NCI-H1048 (cell line): ENCODE measurements at places on chromosomes 6 and 20.

GRCh38 chr6:121436960-121437850 lies 1.8 kb downstream of the GJA1 start:
- DNase-seq = no peak

DNA sequence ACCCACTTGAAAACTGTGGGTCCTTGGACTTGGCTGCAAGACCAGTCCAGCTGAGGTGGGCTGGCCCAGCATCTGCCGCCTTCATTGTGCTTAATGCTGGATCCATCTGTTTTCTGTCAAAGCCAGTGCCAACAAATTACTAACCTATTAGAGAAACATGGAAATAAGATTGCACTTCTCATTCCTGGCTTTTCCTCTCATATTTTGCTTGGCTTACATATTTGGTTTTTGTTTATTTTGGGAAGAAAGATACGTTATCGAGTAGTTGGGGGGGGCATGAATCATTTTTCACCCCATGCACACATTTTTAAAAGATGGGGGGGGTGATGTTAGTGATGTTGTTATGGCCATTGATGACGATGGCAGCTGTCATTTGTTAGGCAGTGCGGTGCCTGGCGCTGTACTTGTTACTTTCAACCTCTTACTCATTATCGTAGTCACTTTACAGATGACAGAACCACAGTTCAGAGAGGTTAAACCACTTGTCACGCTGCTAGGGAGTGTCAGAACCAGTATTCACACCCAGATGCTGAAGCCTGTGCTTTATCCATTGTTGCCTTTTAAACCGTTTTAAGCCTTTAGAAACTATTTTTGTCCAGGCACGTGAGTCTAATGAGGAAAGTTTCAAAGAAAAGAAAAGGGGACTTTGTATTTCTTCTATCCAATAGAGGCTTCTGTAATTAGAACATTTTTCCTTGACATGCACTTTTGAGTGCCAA lies 180.0 kb downstream of the TMEM242 start:
- DNase-seq = no peak

- DNase-seq = no peak
Measured at GRCh38 chr6:33029328-33030184, 20.2 kb upstream of the HLA-DOA start.

DNA sequence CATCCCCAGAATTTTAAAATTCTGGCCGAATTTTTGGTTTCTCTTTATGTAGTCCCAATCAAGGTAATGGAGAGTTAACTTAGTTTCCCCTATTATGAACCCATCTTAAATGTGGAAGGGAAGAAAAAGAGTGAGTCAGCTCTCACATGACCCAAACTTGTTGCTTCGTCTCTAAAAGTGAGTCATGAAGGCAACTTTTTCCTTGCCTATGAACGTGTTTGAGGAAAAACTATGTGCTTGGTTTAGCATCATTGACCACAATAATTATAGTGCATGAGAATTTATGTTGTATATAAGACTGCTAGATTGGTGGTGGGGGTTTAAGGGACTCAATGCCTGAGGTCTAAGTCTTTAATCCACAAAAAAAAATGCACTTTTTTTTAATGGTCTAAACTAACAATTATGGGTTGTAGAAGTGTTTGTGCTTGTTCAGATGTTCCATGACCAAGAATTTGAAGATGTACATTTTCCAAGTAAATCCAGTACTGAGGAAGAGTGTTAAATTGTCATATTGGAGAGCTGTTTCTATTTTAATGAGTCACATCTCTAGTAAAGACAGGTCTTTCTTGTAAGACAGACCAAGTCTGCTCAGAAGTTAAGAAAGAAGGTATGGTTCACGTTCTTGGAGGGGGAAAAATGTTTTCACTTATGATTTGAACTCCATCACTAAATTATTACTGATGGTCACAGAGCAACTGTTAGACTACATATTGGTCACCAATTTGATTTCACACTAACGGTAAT lies 409.9 kb upstream of the MARCKS start:
- DNase-seq = no peak

DNA sequence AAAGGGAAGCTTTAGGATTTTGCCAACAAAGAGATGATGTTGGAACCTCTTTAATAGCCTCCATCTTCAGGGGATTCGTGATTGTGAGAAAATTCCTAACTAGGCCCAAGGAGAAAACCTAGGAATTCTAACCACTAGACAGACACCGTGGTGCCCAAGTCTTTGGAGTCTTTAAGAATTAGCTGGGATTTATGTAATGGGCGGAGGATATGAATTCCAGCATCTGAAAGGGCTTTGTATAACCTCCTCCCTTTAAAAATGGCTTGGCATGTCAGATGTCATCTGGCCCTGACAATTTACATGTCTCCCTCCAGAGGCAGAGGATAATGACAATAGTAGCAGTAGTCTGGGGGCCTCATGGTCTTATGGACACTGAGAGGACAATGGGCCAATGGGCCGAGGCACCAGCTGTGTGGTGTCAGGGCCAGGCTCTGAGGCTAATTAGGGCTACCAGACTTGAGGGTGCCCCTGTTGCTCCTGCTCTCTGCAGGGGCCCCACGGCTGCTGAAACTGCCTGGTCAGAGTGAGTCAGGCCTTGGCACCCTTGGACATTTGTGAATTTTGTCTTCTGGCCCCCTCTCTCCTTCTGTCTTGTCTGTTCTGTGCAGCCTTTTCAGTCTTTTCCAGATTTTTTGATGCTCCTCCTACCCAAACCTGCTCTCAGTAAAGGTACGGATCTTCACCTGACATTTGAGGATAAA lies 113.9 kb downstream of the EDN1 start:
- no peak for DNase-seq

- no peak for DNase-seq
Measured at GRCh38 chr6:138719744-138720143, 53.8 kb upstream of the CCDC28A start.

- no peak for DNase-seq
Measured at GRCh38 chr6:69868252-69868804, 2.0 kb downstream of the COL19A1 start.

DNA sequence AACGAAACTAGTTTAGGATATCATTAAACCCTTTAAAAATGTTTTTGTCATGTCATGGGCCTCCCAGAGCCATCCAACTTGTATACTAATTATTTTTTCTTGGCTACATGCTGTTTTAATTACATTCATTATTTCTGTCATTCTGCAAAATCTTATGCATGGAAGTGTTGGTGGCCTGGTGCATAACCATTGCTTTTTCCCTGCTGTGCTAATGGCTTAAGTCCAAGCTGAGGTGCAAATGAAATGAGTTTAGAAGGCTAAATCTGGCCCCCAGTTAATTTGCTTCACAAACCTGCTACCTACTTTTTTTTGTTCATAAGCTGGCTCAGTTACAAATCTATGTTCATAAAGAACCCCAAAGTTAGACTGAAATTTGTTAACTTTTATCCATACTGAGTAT lies 1249.9 kb downstream of the EPHA7 start:
- DNase-seq = no peak

GRCh38 chr6:38056361-38056760 lies 236.8 kb downstream of the ZFAND3 start:
- DNase-seq = no peak

GRCh38 chr6:7033202-7033601 lies 74.6 kb upstream of the RREB1 start:
- DNase-seq = no peak

DNA sequence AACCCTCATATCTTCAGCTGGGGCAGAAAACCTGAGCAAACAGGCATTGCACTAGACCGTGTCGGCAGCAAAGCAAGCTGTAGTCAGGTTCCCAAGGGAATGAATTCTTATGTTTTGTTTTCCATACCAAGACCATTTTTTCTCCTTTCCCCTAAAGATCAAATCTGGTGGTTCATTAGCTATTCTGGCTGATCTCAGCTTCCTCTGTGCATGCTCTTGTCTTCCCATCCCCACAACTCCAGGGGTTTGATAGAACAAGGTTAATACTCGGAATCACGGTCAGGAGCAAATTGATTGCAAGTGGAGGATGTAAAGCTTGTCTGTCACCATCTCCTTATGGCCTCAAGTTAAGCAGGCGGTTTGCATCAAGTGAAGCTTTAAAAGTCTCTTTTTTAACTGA lies 778.8 kb downstream of the KIF16B start:
- no peak for DNase-seq

DNA sequence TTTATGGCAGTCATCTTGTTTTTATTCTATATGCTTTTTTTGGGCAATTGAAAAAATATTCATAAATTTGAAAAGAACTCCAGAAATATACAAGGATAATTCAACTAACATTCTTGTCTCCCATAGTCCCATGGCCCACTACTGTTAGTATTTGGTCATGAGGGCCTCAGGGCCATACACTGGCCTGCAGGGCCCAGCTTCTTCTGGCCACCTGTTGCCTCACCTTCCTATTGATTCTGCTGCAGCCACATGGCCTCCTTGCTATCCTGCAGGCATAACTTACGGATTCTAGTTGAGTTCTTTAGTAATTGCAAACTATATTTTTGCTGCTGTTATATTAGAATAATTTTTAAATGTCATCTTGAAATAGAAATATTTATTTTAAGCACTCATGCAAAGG lies 72.6 kb downstream of the SCAND1 start:
- no peak for DNase-seq

GRCh38 chr20:26276554-26277210 lies 580.0 kb upstream of the ZNF337 start:
- DNase-seq = no peak

DNA sequence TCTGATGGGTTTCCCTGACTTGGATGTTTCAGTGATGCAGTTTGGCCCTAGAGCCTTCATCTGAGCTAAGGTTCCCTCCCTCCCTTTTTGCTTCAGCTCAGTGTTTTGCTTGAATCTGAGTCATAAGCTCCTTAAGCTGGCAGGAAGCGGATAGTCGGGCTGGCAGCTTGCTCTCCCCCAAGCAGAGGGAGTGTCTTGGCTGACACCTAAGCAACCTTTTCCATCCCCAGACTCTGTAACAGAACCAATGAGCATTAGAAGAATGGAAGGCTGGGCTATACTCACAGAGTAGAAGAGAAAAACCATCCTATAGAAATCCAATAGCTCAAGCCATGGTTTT lies 98.3 kb downstream of the HAO1 start:
- no peak for DNase-seq

DNA sequence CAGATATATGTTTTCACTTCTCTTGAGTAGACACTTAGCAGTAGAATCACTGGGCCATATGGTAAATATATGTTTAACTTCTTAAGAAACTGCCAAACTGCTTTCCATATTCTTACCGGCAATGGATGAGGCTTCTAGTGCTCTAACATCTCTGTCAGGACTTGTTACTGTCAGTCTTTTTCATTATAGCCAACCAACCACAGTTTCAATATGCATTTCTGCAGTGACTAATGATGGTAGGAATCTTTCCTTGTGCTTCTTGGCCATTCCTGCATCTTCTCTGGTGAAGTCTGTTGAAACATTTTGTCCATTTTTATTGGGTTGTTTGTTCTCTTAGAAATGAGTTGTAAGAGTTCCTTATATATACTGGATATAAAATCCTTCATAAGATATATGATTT lies 66.0 kb upstream of the SYNDIG1 start:
- DNase-seq = no peak

DNA sequence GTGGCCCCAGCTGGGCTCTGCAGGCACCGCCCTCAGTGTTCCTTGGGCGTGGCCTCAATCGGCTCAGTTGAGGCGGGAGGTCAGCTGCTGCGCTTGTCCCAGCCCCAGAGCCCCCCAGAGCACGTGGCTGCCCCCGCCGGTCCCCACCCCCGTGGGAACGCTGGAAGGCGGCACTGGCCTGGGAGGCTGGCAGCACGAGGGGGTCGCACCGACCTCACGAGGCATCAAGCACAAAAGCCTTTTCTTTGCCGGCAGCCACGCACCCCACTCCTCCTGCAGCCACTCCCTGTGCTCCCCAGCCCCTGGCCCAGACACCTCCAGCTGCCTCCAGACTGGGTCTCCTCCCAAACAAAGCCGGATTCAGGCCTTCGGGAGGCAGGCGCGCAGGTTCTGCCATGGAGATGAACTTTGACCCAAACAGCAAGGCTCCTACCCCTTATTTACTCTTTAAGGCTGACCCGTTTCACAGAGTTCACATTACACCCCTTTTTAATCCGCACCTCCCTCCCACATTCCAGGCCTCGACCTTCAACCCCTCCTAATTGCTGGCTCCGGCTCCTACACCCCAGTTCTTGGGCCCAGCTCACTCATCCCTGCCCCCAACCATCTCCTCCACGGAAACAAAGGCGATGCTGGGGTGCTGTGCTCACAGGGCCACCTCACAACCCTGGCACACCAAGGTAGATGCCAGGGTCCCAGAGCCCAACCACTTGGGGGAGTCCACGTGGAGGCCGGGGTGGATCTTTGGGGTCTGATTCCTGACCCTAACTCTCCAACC lies 111.7 kb downstream of the NOL4L start:
- DNase-seq = no peak

- DNase-seq = no peak
Measured at GRCh38 chr6:105929626-105930025, 156.5 kb upstream of the PRDM1 start.

GRCh38 chr6:107458672-107459282 lies 587 bp downstream of the PDSS2 start:
- DNase-seq = no peak

GRCh38 chr6:41713650-41714291 lies 21.6 kb downstream of the TFEB start:
- no peak for DNase-seq

- no peak for DNase-seq
Measured at GRCh38 chr6:19432966-19433498, 404.1 kb upstream of the ID4 start.

DNA sequence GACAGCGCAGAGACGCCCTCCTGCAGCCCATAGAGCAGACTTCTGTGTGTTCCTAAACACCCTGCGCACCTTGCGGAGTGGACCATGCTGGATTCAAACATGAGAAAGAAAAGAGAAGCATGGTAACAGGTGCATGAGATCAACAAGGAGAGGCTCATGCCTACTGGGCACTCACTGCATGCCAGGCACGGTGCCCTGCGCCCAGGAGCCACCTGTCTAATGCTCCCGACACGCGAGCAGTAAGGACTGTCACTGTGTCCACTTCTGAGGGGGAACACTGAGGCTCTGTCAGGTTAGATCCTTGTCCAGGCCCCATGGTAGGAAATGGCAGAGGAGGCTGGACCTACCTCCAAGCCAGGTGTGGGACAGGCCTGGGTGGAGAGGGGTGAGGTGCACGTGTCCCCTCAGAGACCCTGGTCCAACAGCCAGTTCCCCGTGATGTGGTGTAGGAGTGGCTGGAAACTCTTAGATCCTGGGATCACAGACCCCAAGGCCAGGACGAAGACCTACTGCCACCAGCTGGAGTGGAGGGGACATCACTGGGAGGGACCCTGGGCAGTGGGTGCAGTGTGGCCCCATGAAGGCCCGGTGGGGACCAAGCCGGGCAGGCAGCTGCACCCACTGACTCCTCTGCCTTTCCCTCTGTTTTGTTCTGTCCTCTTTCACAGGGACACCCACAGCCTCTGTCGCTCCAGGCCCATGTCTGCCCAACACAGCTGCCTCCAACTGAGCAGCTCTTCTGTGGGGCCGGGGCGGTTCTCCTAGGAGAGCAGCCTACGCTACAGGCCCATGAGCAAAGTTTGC lies 29.5 kb downstream of the ZBP1 start:
- DNase-seq = no peak

DNA sequence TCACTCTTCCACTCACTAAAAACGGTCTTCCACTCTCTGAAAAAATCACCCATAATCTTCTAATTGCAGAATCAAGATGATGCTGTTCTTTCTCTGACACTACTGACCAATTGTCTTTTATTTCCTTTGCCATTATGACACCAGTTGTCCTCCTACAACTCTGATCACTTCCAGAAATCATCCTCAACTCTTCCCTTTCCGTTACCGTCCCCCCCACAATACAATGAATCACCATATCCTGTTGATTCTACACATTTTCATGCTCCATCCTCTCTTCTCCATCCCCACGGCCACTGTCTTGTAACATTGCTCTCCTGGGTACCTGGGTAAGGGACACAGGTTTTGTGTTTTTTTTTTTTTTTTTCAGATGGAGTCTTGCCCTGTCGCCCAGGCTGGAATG lies 2.5 kb upstream of the PPP2R5D start:
- DNase-seq = no peak

GRCh38 chr6:117205876-117206275 lies 59.5 kb upstream of the VGLL2 start:
- DNase-seq = no peak
